Endothelial cell of umbilical vein (primary cell): ENCODE measurements at places on chromosomes 6 and 20. TPM values are rescaled to one million over a fixed set of nuclear protein-coding genes. Genes with fewer than 3 reads are reported as not detected.

DNA sequence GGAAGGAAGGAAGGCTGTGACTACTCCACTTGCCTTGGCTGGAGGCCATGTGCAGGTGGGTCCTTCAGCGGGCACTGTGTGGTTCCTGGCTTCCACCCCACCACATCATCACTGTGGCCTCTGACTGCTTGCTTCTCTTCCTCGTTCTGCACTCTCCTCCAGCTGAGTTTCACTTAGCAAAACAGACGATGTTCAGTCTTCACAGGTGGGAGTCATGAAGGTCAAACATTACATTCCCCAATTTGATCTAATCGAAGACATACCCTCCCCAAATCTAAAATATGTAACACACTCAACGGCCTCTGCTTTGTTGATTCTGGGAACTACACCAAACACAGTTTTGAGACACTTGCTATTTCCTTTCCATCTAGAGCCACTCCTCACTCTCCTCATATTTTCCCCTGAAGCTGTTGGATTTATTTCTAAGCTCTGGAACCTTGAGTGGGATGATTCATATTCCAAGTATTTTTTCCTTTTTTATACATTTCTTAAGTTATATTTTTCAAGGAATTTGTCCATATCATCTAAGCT lies 132.5 kb upstream of the FOXA2 start:
- H3K4me1 ChIP-seq, result peaks cover 39% of the 10 kb centered on the region
- H3K4me3 ChIP-seq, result no peak overlapping the region
- no peaks in the 10 kb centered on the region for H3K27me3 ChIP-seq
- peak; percentile 68 for DNase-seq

GRCh38 chr6:36914227-36914794 lies 28.6 kb downstream of the C6orf89 start:
- H3K4me3 ChIP-seq, result no peak overlapping the region
- H3K27ac ChIP-seq, result peak overlapping the region; percentile 47
- H3K4me1 ChIP-seq, result peaks cover 8% of the 10 kb centered on the region

DNA sequence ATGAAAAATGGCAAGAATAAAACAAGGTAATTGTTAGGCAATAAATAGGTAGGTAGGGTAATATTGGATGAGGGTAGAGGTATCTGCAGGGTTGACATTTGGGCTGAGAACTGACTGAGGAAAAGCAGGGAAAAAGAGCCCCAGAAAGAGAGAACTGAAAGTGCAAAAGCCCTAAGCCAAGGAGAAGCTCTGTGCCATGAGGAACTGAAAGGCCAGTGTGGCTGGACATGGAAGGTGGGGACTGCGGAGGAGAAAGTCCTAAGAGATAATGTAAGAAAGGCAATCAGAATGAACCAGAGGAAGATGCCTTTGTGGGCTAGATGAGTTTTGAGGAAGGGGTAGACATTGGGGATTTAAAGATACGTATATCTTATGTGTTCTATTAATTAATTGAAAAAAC lies 9.9 kb upstream of the HIVEP2 start:
- H3K4me1 ChIP-seq, result peaks cover 4% of the 10 kb centered on the region
- H3K27ac ChIP-seq, result no peak overlapping the region
- no peak overlapping the region for H3K4me3 ChIP-seq
- H3K27me3 ChIP-seq, result no peaks in the 10 kb centered on the region

Gene FAM209A
- total RNA-seq, result 0.49 TPM in 1 of 2 replicates, not detected in the other

Gene ZSCAN31
- total RNA-seq, result 19.5 and 23.0 TPM in 2 replicates

Gene RAET1E
- total RNA-seq, result not detected in 2 replicates

Gene NKAPL
- total RNA-seq, result 1.1 and 1.6 TPM in 2 replicates

GRCh38 chr6:119065955-119066354 lies 12.5 kb downstream of the FAM184A start:
- H3K4me3 ChIP-seq, result no peak overlapping the region
- DNase-seq, result no peak

Gene SIRPB2
- 9.5 and 12.3 TPM in 2 replicates for total RNA-seq

Gene SLC16A10
- not detected in 2 replicates for total RNA-seq

DNA sequence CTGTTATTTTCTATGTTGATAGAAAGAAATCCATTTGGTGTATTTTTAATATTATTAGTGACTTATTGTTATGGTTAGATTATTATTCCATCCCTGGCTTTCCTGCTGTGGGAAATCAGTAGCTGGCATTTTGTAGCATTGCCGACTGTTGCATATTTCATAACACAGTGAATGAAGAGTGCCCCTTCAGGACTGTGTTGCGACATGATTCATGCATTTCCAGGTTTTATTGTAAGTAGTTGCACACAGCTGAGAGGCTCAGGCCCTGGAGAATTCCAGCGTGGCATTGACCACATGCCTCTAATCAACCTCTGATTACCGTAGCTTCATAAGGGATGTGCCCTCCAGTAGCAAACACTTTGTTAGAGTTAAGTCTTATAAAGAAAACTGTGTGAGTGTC lies 263.9 kb downstream of the FARS2 start:
- no peaks in the 10 kb centered on the region for H3K36me3 ChIP-seq
- H3K27ac ChIP-seq, result no peak overlapping the region

DNA sequence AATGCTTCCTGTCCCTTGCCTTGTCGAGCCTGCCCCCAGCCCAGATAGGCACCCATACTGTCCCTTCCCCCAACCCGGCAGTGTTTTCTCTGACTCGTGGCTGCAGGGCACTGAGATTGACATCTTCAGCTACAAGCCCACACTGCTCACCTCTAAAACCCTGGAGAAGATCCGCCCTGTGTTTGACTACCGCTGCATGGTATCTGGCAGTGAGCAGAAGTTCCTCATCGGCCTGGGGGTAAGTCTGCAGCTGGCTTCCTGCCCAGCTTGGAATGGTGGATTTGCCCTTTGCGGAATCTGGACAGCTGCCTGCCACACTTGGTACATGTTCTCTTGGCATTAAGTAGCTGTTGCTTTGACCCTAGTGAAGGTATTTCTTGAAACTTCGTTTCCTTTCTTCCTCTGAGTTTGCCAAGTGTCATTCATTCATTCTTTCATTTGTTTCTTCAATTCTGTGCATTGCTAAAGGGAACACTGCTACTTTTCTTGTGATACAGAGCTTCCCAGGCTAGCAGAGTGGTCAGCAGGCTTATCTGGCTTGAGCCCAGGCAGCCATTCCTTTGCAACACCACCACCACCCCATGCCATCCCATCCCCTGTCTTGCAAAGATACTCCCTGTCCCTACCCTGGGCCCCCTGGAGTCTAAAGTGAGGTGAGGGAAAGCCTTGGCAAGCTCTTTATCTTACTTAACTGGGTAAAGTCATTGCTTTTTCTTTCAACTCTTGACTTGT lies 26.2 kb downstream of the CCDC167 start:
- H3K27me3 ChIP-seq, result no peaks in the 10 kb centered on the region
- no peak overlapping the region for H3K27ac ChIP-seq
- peaks cover 12% of the 10 kb centered on the region for H3K36me3 ChIP-seq

DNA sequence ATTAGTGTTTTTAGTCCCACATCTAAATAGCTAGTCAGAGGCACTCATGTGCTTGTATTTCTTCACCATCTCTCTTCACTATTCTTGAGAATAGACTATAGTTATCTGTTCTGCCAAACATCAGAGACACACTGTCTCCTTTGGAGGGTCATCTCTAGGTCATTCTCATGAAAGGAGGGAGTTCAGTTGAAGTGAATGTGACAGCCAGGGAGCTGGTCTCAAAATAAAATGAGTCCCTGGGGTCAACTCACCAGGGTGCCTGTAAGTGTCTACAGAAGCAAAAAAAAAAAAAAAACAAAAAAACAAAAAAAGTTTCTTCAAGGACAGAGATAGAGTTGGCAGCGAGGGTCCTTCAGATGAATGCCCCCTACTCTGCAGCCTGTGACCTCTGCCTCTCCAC lies 171.0 kb downstream of the ID4 start:
- DNase-seq, result no peak
- H3K27me3 ChIP-seq, result no peaks in the 10 kb centered on the region
- no peaks in the 10 kb centered on the region for H3K4me1 ChIP-seq
- no peak overlapping the region for H3K27ac ChIP-seq

- H3K27me3 ChIP-seq, result no peaks in the 10 kb centered on the region
- H3K4me1 ChIP-seq, result no peaks in the 10 kb centered on the region
- H3K36me3 ChIP-seq, result no peaks in the 10 kb centered on the region
Observed at GRCh38 chr6:54718541-54719023, 128.0 kb upstream of the FAM83B start.

DNA sequence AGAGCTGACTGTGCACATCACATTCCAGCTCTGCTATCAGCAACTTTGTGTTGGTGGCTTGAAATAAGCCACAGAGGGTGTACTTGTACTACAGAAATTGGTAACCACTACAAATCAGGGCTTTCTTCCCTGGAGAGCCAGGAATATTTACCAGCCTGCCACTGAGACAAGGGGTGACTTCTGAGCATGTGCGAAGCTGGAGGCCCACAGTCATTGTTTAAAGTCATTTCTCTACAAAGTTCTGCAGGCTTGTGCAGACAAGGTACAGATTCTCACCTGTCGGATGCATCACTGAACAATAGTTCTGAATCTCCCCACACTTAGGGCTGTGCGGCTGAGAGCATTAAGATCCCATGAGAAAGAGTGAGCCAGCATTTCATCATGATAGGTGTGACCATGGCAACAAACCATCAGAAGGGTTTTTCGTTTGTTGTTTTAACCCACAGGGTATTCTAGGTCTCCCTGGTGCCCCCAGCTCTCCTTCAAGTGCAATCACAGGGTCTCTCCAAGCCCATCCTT lies 292.8 kb downstream of the CDC5L start:
- DNase-seq, result no peak
- no peaks in the 10 kb centered on the region for H3K36me3 ChIP-seq
- no peak overlapping the region for H3K4me3 ChIP-seq

GRCh38 chr6:119902681-119903080 lies 553.1 kb upstream of the MAN1A1 start:
- H3K27ac ChIP-seq, result no peak overlapping the region
- H3K36me3 ChIP-seq, result no peaks in the 10 kb centered on the region
- no peaks in the 10 kb centered on the region for H3K27me3 ChIP-seq

DNA sequence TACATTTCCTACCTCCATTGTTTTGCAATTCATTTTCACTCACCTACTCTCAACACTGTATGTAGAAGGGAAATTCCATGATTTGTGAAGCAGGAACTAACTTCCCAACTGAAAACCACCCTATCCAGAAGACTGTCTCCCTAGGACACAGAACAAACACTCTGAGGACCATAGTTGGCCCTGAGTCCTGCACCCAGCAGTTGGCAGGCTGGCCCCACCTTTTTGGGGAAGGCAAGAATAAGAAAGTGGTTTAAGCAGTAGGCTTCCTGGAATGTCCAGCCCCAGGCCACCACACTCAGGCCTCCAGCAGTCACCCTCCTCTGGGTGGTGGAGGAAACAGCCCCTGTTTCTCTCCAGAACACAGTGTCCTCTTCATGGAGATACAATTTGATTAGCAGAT lies 258.8 kb downstream of the ARHGAP18 start:
- H3K27ac ChIP-seq, result no peak overlapping the region
- no peak overlapping the region for H3K4me3 ChIP-seq
- no peaks in the 10 kb centered on the region for H3K4me1 ChIP-seq
- DNase-seq, result no peak
- no peaks in the 10 kb centered on the region for H3K27me3 ChIP-seq
- H3K36me3 ChIP-seq, result no peaks in the 10 kb centered on the region

Gene OTOR
- total RNA-seq, result not detected in 2 replicates

DNA sequence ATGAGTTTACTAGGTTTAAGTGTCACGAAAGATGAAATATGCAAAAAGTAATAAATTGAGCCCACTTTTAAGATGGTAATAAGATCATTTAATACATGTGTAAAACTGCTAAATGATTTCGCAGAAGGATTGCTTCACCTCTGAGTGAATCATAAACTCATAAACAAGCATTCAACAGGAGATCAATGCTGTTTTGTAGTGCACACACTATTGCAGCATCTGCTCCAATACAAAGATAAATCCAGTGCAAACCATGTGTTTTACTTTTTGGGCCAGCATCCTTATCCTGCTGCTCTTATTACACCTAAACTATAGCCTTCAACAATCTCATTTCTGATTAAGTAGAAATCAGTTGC lies 400.1 kb downstream of the NKAIN2 start:
- H3K4me3 ChIP-seq, result no peak overlapping the region
- no peaks in the 10 kb centered on the region for H3K36me3 ChIP-seq
- no peaks in the 10 kb centered on the region for H3K27me3 ChIP-seq
- no peak for DNase-seq

DNA sequence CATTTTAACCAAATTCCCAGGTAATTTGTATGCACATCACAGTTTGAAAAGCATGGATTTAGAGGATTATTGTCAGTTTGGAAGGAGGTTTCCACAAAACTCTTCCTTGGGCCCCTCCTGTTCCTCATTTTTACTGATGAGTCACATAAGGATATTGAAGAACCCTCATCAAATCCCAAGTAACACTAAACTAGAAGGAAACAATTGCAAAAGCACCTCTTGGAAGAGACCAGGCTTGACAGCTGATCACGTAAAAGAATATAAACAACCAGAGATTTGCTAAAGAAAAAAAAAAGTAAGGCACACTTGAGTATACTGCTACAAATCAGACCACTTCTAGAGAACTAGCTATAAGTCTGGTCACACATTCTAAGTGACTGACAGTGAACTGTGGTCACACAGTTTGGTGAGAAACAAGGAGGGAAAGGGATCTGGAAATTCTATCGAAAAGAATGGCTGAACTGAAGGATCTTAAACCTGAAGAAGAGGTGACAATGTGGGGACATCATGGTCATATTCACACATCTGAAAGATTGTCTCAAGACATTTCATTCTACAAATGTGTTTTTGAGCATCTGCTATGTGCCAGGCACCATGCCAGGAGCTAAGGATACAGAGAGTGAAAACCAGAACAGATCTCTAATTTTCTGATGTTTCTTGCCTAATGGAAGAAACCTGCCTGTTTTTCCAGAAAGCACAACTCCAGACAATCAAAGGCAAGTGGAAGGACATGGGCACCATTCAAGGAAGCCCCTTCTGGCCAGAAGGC lies 24.1 kb downstream of the ZHX3 start:
- no peak overlapping the region for H3K4me3 ChIP-seq
- H3K4me1 ChIP-seq, result no peaks in the 10 kb centered on the region
- DNase-seq, result no peak
- no peaks in the 10 kb centered on the region for H3K36me3 ChIP-seq
- H3K27me3 ChIP-seq, result no peaks in the 10 kb centered on the region
- no peak overlapping the region for H3K27ac ChIP-seq

DNA sequence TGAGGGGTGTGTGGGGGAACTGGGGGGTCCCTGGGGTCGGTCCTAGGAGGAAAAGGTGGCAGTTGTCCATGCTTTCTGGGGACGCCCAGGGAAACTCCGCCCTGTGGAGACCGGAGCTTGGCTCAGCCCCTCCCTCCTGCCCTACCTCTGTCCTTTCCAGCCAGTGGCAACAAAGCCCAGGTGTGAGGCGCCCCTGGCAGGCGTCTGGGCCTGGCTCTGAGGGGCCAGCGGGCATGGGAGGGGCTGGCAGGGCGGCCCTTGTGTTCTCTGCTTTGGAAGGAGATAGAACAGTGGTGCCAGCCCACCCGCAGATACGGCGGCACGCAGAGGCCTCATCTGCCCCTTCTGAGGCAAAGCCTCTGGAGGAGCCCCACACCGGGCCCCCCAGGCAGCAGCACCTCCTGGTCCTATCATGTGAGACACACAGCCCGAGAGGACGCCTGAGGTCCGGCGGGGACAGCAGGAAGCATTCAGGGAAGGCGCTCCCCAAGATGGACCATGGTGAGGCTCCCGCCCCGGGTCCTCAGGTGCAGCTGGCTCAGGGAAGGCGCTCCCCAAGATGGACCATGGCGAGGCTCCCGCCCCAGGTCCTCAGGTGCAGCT lies 47.9 kb downstream of the YTHDF1 start:
- H3K36me3 ChIP-seq, result no peaks in the 10 kb centered on the region
- H3K4me1 ChIP-seq, result no peaks in the 10 kb centered on the region
- no peak for DNase-seq
- H3K27me3 ChIP-seq, result no peaks in the 10 kb centered on the region
- H3K4me3 ChIP-seq, result no peak overlapping the region
